ENCODE measurements at places on chromosomes 4 and X. TPM values are rescaled to one million over a fixed set of nuclear protein-coding genes. Genes with fewer than 3 reads are reported as not detected.

- DNase-seq, result no peak
Observed at GRCh38 chr4:81738891-81739290, 267.2 kb upstream of the RASGEF1B start.

CPZ gene
- 1.2 TPM for total RNA-seq

- no peak for DNase-seq
Observed at GRCh38 chrX:31227250-31227649, 155.4 kb upstream of the FTHL17 start.

DNA sequence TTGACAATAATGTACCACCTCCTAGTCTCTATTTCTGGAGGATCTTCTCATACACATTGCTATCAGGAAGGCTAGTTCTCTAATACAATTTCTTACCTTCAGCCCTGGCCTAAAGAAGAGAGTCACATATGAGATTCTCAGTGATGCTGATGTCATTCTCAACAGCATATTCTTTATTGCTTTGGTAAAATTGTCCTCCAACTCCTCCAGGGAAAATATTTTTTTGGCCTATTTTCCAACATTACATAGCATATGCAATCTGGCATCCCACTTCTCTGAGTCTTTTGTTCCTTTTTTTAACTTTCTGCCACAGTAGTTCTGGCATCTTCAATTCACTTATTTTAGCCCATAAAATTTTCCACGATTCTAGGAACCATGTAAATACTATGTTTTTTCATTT lies 2363.1 kb downstream of the ARAP2 start:
- no peak for DNase-seq

GRCh38 chr4:170776983-170777382 lies 687.2 kb upstream of the AADAT start:
- DNase-seq, result no peak

GRCh38 chr4:124974152-124974551 lies 261.6 kb upstream of the ANKRD50 start:
- DNase-seq, result no peak

DNA sequence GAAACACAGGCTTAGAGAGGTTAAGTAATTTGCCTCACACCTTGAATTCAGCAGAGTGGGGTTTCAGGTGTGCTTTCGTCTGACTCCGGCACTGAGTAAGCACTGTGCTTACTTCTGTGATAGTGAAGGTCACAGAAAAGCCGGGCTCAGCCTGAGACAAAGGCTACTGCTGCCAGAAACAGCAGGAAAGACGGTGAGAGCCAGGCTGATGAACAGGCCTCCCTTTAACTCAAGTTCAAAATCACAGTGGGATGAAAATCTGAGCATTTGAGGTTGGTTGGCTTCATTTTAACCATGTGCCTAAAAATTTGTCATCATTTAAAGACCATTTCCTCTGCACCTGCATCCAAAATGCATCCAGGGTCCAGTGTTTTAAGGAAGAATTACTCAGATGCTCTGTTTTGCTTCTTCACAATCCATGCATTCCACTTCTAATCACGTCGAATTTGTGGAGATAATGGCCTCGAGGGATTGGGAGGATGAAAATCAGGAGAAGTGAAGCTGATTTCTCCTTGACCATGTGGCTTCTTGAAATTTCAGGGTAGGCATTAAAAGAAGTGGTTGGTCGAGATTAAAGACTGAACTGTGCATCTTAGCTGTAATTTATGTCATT lies 121.2 kb upstream of the LNX1 start:
- DNase-seq, result no peak

- DNase-seq, result no peak
Observed at GRCh38 chrX:133570549-133570948, 155.3 kb upstream of the GPC4 start.

DNA sequence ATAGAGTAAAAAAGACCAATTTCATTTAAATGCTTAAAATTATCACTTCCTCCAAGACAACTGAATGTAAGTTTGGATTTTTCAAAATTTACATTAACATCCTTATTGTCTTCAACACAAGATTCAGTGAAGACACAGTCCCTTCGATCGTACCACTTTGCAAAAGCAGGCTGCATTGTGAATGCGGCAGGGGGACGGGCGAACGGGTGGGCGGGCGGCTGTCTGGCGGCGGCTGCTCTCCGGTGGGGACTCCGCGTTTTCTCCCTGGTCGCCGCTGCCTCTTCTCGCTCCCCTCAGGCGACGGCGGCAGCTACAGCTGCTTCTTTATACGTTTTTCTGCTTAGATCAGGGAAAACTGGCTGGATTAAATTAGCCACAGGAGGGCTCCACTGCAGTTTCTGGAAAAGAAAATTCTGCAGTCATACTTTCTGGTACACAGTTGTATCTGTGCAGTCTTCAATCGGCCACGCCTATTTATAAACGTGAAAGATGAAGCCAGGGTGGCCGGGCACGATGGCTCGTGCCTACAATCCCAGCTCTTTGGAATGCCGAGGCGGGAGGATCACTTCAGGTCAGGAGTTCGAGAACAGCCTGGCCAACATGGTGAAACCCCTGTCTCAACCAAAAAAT lies 33.9 kb upstream of the HPF1 start:
- no peak for DNase-seq

Measured in right atrium auricular region (tissue), 2 donors.